Stimulated activated CD8-positive, alpha-beta memory T cell treated with anti-CD3 and anti-CD28 coated beads, Interleukin-2, amount 100 ng/mL, for 1 hour (primary cell): ENCODE measurements at places on chromosomes 7 and 10.

GRCh38 chr7:106143711-106144337, 31.7 kb upstream of the SYPL1 start:
- no peak for DNase-seq

DNA sequence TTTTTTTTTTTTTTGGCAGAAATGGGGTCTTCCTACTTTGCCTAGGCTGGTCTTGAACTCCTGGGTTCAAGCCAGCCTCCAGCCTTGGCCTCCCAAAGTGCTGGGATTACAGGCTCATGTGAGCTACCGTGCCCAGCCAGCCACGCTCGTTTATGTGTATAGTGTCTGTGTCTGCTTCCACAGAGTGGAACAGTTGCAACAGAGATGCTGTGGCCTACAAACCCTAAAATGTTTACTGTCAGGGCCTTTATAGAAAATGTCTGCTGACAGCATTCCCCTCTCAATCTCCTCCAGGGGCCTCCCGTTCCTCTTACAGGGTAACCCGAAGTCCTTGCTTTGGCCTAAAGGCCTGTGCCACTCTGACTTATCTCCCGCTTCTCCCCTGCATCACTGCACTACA, 87.6 kb upstream of the LEP start:
- DNase-seq = no peak

DNA sequence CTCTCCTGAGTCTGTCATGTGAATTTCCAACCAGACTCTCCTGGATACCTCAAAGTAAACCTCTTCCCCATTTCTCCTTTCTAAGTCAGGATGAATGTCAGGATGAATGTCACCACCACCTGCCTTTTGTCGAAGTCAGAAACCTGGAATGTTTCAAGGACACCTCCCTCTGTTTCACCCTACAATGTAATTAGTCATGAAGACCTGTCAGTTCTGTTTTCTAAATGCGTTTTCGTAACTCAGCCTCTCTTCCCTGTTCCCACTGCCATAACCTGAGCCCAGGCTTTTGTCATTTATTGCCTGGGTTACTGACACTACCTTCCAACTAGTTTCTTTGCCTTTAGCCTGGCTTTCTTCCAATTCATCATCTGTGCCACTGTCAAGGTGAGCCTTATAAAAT, 5.5 kb upstream of the STN1 start:
- no peak for DNase-seq

GRCh38 chr10:132984801-132985545, 42.6 kb upstream of the CFAP46 start:
- DNase-seq = no peak

DNA sequence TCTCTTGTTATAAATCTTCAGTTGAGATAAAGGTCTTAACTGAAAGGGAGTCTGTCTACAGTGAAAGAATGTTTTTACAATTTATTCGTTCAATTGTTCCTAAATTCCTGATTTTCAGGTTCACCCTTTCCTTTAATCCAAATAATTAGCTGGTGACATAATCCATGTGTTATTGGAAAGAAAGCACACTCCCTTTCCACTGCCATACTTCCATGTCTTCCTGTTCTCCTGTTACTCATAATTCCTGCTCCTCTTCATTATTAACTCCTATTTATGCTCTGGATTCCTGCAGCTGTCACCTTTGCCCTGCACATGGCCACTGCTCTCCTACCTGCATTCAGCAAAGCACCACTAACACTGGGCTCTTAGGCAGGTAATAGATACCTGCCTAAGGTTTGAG, 40.0 kb upstream of the FAM3C start:
- DNase-seq = no peak

GRCh38 chr7:156222611-156223010, 410.3 kb upstream of the SHH start:
- no peak for DNase-seq

GRCh38 chr7:94823947-94824346, 83.4 kb upstream of the PPP1R9A start:
- DNase-seq = no peak

GRCh38 chr7:68038621-68039314, 1042.1 kb downstream of the TYW1 start:
- no peak for DNase-seq

DNA sequence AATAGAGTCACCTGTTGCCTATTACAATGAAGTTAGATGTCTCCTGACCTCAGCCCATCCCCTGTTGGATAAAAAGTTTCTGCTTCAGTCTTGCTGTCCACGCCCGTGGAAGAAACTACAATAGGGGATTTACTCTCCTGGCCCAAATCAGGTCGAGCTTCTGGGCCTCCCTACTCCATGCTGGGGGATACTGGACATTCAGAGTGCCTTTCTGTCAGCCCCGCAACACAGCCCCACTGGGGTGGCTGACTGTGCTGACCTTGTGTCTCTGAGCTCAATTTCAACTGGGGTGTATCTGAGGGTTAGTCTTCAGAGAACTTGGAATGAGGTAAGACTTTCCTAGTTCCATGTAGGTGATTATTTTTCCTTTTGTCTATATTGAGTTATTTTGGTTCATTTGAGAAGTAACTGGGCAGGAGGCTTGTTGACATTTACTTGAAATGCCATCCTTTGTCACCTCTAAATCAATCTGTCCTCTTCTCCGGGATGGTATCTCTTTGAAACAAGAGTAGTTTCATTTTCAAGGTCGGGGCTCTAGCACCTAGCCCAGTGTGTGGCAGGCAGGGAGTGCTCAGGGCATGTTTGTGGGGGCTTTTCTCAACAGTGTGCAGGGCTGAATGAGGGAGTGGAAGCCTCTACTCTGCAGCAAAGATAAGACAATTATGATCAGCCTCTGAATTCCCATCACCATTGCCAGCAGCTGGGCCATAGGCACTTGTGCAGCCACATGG, 17.7 kb upstream of the CXCL12 start:
- no peak for DNase-seq
